Muscle of leg (tissue), 16 donors: ENCODE measurements at places on chromosomes 12 and 14. TPM values are rescaled to one million over a fixed set of nuclear protein-coding genes. Genes with fewer than 3 reads are reported as not detected.
A peak's percentile ranks its signal among the peaks of the same experiment; 100 is the strongest.

SLCO1A2 gene
- not detected for total RNA-seq

BBS10 gene
- total RNA-seq: 12.1 TPM

BAG5 gene
- total RNA-seq: 17.8 TPM

RFLNA gene
- 8.7 TPM for total RNA-seq

ACVRL1 gene
- total RNA-seq: 65.0 TPM

OR6C2 gene
- not detected for total RNA-seq

CCDC175 gene
- not detected for total RNA-seq

PLBD1 gene
- total RNA-seq: 23.2 TPM

SLC25A47 gene
- total RNA-seq: 0.09 TPM

ADCY4 gene
- total RNA-seq: 7.0 TPM

GRCh38 chr14:98853063-98853729 is 418.8 kb downstream of the BCL11B start:
- DNase-seq: no peak

DNA sequence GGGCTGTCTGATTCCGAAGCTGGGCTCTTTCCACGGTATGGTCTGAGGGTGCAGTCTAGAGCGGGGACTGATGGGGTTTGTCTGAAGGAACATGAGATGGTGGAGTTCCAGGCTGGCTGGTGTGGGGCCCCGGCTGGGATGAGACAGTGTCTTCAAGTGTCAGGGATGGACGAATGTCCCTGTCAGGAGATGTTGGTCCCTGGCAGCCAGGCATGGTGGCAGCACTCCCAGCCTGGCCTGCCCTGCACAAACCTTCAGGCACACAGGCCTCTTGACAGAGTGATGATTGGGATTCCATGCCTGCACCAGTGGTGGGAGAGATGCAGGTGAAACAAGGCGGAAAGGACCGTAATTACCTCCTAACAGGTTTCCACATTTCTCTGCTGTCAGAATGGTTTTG is 221.9 kb downstream of the CACNA1C start:
- no peak for DNase-seq

- peak; percentile 77 for DNase-seq
These were observed 4.9 kb upstream of the ANKLE2 start for GRCh38 chr12:132766380-132767085.

DNA sequence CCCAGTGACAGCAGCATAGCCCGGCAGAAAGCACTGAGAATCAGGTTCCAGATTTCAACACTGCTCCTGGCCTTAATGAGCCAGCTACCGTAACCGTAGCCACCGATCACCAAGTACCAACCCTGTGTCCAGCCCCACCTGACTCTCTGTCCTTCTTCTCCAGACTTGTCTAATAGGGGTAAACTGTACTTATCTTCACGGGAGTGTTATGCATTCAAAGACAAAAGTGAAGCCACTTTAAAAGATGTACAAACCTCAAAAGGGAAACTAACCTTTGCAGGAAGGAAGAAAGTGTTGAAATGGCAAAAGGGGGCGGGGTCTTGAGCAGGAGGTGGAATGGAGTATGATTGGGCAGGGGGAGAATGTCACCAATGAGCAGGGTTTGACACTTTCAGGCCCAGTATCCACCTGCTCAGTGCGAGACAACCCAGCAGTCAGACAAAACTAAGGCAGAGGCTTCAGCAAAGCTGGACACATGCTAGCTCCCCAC is 226.1 kb downstream of the CHST11 start:
- DNase-seq: no peak

GRCh38 chr12:124680863-124681778 is 113.7 kb upstream of the NCOR2 start:
- peak; percentile 77 for DNase-seq

DNA sequence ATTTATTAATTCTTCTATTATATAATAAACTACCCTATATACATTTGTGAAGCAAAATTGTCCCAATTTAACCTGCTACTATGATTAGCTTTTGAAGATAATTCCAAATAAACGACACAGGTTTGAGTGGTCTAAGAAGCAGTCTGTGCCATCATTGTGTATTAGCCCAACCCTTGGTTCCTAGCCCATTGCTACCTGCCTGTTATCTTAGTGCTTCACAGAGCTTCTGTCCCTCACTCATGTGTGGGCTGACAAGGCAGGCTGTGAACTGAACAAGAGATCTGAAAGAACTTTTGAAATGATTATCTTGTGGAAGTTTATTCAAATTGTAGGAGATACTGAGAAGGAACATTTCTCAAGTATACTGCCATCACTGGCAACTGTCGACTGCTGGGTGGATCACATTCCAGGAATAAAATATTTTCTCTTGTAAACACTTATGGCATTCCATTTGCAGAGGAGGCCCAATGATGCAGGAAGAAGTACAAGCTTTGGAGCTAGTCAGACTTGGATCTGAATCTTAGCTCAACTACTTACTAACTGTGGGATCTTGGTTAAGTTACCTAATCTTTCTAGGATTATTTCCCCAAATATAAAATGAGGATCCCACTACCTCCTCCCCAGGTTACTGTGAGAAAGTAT is 7.8 kb upstream of the MTERF2 start:
- DNase-seq: no peak

GRCh38 chr12:110896559-110896958 is 23.8 kb downstream of the MYL2 start:
- no peak for DNase-seq

DNA sequence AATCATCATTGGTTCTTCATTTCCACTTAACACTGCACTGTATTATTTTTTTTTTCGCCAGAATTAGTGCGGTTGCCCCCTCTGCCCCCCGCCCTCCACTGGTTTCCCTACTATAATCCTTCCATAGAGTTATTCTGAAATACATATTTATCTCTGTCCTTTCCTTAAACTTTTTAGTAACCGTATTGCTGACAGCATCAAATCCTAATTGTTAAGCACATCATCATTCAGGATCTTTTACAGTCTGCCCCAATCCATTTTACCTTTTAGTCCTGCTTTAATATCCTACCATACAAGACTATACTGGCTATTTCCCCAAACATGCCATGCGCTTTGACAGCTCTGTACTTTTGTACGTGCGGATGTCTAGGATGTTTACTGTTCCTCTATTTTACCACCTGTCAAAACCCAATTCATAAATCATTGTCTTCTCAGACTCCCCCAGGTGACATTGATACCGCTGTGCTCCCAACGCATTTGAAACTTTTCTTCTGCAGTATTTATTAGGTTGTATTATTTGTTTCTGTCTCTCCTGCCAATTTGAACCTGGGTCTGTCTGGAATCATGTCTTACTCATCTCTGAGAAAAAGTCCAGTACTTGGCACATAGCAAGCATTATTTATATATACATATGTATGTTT is 1.0 kb downstream of the FGFR1OP2 start:
- DNase-seq: peak; percentile 13

GRCh38 chr12:28905220-28905955 is 243.7 kb upstream of the FAR2 start:
- DNase-seq: no peak

GRCh38 chr12:65868133-65868705 is 43.9 kb downstream of the HMGA2 start:
- peak; percentile 40 for DNase-seq

DNA sequence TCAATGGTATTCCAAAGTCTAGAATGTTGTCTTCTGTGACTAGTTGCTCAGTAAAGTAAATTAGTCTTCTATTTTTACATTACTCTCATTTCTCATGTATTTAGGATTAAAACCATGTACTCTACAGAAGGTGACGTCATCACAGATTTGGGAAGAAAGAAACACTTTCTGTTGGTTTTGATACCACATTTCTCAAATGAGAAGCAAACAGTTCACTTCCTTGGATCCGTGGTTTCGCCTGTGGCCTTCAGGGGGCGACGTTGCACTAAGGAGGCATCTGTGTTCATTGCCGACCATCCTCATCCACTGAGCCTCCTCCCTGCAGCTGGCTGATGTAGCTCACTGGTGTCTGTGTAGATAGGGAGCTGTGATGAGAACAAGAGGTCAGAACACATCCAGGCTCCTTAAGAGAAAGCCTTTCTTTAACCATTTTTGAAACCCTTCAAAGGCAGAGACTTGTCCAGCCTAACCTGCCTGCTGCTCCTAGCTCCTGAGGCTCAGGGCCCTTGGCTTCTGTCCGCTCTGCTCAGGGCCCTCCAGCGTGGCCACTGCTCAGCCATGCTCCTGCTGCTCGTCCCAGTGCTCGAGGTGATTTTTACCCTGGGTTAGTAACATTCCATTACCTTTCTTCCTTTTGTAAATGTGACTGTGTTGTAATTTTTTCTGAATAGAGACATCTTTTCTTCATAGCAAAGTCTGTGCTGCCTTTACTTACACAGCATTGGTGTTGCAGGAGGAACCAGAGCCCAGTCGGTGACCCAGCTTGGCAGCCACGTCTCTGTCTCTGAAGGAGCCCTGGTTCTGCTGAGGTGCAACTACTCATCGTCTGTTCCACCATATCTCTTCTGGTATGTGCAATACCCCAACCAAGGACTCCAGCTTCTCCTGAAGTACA is 220.6 kb upstream of the OR4E1 start:
- no peak for DNase-seq

- DNase-seq: no peak
These were observed 47.0 kb upstream of the ERGIC2 start for GRCh38 chr12:29427964-29428363.

DNA sequence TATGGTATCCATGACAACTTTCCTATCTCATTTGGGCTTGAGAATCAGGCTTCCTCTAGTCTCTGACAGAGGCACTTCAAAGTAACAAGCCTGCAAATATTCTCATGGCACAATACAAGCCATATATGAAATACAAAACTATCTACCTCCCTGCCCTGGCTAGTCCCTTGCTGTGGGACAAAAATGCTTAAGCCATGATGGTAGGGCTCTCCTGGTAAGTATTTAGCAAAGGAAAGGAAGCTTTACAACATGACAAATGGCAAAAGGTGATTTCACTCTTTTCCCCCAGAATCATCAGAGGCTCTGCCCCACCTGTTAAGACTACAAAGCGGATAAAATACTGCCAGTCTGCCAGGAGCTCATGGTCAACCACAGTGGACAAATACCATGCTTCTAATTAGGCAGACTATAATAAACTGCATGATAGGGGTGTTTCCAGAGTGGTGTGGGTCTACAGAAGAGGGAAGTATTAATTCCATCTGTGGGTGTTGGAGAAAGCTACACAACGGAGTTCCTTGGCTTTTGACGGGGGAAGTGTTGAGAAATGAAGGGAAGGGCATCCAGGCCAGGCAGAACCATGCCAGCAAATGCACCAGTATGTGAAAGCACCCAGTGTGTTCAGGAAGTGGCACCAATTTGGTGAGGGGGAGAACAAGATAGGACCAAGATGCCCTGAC is 92.9 kb downstream of the SPTSSA start:
- no peak for DNase-seq

- no peak for DNase-seq
These were observed 553.2 kb downstream of the VRK1 start for GRCh38 chr14:97350415-97350814.

GRCh38 chr12:99277591-99278379 is 369.8 kb upstream of the GARIN6 start:
- DNase-seq: no peak

GRCh38 chr12:32395026-32395425 is 4.3 kb upstream of the FGD4 start:
- DNase-seq: no peak

GRCh38 chr12:49131894-49132461 is 783 bp upstream of the TUBA1B start:
- peak; percentile 81 for DNase-seq

GRCh38 chr14:76133103-76133502 is 18.6 kb upstream of the GPATCH2L start:
- peak; percentile 56 for DNase-seq

GRCh38 chr12:4214877-4215228 is 58.7 kb upstream of the CCND2 start:
- no peak for DNase-seq

- peak; percentile 56 for DNase-seq
These were observed 280.5 kb downstream of the DPF3 start for GRCh38 chr14:72613231-72613974.

DNA sequence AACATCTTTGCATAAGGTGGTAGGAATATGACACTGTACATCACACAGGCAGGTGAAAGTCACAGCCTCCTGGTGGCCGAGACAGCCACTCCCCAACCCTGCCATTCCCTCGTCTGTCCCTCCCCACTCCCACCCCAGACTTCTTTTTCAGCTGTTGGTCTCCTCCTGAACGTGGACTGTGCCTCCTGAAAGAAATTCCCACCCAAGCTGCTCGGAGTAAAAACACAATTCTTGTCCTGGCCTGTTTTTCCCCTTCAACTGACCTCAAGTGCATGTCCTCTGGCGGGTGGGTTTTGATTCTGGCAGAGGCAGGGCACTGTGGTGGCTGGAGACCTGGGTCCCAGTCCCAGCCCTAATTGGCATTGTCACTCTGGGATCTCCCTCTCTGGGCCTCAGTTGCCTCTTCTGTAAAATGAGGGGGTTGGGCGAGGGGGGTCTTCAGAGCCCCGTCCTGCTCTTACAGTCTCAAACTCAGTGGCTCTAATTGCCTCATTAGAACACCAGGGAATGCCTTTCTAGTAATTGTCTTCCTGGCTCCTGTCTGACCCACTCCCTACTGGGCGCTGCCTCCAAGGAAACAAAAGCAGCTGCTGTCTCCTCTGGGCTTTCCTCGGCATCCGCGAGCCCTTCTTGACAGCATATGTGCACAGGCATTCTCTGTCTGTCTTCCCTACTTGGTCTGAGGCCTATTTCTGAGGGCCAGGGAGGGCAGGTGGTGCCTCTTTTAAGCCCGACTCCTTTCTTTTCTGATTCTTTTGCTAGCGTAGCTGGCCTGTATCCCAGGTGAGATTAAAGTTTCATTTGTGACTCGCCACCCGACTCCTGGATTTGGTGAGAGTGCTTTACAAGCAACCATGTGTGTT is 186.6 kb upstream of the RMST start:
- DNase-seq: peak; percentile 56
